ENCODE measurements at places on chromosomes 16 and 17. TPM values are rescaled to one million over a fixed set of nuclear protein-coding genes. Genes with fewer than 3 reads are reported as not detected.
A peak's percentile ranks its signal among the peaks of the same experiment; 100 is the strongest.

DNA sequence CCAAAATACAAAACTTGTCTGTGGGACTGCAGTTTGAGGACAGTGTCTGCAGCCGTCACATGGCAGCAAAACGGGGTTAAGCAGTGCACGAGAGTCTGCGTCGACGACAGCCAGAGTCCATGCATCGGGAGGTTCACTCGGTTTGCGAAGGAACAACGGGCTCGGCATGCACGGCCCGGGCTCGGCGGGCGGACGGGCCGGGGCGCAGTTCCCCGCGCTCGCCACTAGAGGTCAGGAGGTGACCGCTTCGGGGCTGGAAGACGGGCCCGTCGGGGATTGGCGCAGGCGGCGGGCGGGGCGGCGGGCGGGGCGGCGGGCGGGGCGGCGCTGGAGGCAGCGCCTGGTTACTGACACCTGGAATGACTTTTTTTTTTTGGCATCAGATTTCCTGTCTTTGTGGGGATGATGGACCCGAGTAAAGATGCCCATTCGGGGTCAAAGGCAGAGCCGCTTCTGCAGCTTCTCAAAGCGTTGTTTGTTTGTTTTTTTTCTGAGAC is 6.5 kb downstream of the SCGB1C2 start:
- peak; percentile 93 for ATAC-seq

CFAP52 gene
- not detected for total RNA-seq

GRCh38 chr16:12896562-12896961 is 4.8 kb upstream of the SHISA9 start:
- no peak for ATAC-seq

- peak; percentile 95 for ATAC-seq
Measured at GRCh38 chr16:30902029-30902972, 5.9 kb downstream of the CTF1 start.

CCT6B gene
- total RNA-seq, result 0.76 TPM

LPO gene
- total RNA-seq, result 0.16 TPM

- peak; percentile 68 for ATAC-seq
Measured at GRCh38 chr17:43368740-43369506, 29.9 kb upstream of the ARL4D start.

- ATAC-seq, result no peak
Measured at GRCh38 chr17:52136166-52136565, 22.3 kb downstream of the CA10 start.

GRCh38 chr16:63195336-63195735 is 1159.1 kb upstream of the CDH8 start:
- ATAC-seq, result no peak

- ATAC-seq, result no peak
Measured at GRCh38 chr17:47117386-47117785, 71.7 kb downstream of the CDC27 start.

GP1BA gene
- 0.11 TPM for total RNA-seq

DNA sequence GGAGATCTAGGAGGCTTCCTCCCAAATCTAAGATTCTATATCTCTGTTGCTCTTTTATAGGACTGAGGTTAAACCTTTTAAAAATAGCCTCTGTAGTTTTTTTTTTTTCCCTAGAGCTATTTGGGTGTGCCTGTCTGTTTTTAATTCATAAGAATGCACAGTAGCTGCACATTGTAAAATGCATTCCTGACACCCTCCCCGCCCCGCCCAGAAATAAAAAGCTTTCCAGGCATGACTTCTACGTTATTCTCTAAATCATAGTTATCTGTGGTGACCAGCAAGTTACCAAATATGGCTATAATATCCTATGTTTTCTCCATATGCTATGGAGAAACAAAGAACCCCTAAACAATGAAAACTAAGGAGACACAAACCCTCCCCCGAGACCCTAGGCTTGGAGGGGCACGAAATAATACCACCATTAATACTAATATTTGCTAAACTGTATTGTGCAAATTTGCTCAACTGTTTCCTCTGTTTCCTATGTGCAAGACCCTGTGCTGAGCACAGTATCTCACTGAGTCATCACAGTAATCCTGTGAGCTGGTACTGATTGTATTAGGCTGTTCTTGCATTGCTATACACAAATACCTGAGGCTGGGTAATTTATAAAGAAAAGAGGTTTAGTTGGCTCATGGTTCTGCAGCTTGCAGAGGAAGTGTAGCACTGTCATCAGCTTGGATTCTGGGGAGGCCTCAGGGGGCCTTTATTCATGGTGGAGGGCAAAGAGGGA is 388.3 kb downstream of the CA10 start:
- ATAC-seq, result no peak

DNA sequence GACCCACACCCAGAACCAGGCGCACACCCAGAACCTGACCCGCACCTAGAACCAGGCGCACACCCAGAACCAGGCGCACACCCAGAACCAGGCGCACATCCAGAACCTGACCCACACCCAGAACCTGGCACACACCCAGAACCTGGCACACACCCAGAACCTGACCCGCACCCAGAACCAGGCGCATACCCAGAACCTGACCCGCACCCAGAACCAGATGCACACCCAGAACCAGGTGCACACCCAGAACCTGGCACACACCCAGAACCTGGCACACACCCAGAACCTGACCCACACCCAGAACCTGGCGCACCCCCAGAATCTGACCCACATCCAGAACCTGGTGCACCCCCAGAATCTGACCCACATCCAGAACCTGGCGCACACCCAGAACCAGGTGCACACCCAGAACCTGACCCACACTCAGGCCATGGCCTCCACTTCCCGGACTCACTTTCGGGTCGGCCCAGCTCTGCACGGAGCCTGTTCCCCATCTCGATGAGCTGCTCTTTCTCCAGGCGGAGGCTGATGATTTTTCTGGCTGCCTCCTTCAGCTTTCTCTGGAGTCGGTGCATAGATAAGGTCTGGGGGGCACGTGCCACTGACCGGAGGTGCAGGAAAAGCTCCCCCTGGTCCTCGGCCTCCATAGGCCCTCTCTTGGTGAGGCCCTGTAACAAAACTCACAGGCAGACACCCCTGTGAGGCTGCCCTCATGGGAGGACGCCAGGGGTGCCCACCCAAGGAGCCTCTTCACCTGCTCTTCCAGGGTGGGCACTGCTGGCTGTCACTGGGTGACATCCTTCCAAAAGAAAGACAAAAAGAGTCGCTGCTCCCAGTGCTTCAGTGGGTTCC is 53.3 kb upstream of the FASN start:
- ATAC-seq, result no peak

GRCh38 chr17:27493088-27493487 is 36.8 kb downstream of the KSR1 start:
- ATAC-seq, result no peak

- peak; percentile 94 for ATAC-seq
Measured at GRCh38 chr16:66516808-66517585, 32.9 kb downstream of the TK2 start.

MYH11 gene
- not detected for total RNA-seq

ACE gene
- 1.4 TPM for total RNA-seq

- ATAC-seq, result no peak
Measured at GRCh38 chr17:32485261-32486110, 1.3 kb upstream of the CDK5R1 start.

DNA sequence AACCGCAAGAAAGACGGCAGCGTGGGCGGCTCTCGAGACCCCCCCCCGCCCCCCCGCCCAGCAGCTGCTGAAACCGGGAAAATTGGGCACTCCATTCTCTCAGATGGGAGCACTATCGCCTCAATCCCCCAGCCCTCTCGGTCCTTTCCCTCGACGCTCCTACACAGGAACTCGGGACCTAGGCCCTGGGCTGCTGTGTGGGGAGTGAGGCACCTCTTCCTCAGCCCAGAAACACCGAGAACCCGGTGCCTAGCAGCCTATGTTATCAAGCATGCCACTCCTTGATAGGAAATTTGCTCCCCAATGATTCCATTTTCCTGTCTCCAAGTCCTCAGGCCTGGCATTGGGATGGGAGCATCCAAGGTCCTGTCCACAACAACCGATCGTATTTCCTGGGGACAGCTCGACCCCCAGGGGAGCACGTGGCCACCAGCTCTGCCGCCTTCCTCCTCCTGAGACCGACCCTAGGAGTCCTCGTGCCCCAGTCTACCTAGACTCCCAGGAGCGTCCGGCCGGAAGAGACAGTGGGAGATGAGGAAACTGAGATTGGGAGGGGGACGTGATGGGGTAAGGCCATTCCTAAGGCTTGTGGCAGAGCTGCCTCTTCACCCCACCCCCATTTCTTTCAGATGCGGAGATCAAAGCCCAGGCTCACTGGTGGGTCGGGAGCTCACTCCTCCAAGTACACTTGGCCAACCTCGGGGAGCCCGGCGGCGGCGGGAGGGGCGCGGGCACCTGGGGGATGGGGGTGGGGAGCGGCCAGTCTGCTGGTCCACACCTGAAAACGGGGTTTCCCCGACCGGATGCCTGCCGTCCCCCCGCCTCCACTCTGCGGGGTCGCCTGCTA is 17.5 kb upstream of the CBX8 start:
- no peak for ATAC-seq

CACNG1 gene
- total RNA-seq, result not detected

DNA sequence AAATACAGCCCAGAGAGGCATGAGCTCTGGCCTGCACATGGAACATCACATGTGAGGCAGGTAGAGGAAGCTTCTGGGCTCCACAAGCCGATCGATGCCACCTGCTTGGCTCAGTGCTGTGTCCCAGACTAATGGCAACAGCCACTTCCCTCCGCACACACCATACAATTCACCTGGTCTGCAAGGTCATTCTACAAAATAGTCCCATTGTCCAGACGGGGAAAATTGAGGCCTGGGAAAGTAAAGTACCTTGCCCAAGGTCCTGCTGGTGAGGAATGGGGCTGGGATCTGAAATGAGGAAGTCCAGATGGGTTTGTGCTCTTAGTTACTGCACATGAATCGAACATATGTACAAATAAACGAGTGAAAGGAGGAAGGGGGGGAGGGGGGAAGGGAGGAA is 88.0 kb downstream of the LITAF start:
- ATAC-seq, result no peak

DNA sequence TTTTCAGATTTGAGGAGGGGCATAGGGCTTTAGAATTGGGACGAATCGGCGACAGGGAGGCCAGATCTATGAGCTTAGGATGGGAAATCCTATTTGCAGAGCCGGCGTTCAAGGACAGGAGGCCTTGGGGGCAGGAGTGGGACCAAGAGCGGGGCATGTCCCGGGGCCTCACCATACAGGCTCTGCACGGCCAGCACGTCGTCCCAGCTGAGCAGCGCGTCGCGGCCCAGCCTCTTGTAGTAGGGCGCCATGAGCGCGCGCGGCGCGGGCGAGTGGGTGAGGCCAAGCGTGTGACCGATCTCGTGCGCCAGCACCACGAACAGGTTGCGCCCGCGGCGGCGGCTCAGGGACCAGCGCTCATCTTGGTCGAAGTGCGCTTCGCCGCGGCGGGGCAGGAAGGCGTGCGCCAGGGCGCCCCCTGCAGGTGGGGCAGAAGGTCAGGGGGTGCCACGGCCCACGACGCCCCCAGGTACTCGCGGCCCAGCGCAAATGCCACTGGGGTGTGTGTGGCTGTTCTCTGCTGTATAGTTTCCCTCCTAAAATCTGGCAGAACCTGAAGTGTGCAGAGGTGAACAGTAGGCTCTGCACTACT is 9.3 kb downstream of the C17orf50 start:
- ATAC-seq, result no peak

DNA sequence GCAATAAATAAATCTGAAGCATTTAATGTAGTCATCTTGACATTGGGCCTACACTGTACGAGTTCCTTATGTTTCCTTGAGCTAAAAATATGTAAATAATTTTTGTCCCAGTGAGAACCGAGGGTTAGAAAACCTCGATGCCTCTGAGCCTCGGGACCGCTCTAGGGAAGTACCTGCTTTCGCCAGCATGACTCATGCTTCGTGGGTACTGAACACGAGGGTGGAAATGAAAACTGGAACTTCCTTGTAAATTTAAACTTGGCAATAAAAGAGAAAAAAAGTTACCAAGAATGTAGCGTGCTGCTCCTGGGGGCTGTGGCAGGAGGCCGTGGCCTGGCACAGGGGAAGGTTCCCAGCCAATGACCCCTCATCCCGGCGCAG is 74.1 kb downstream of the SOCS1 start:
- ATAC-seq, result peak; percentile 75

GRCh38 chr16:84937196-84938005 is 73.9 kb downstream of the ZDHHC7 start:
- no peak for ATAC-seq

DNA sequence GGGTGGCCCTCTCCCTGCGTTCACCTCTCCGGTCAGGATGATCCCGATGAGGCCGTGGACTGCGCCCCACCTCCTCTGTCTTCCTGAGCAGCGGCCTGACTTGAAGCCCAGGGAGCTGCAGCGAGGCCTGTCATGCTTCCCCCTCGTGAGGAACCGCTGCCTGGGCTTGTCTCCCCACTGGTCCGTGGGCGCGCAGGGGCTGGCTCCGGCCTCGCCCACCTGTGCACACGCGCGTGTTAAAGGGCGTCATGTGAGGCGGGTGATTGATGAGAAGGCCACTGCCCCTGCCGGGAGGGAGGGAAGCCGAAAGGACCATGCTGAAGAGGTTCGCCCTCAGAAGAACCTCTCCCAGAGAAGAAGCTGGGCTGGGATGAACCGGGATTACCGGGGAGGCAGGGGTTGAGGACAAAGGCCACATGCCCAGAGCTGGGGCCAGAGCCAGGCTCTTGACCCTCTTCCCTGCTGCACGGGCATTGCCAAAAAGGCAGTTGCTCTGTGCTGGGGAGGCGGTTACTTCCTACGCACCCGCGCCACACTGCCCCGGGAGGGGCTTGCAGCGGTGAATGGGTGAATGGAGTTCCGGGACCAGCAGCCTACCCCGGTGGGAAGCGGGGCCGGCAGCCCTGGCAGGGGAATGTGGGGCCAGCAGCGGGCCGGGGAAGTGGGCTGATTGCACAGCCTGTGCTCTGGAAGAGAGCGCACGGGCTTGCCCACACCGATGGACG is 85.9 kb upstream of the GSE1 start:
- no peak for ATAC-seq

- no peak for ATAC-seq
Measured at GRCh38 chr16:557463-558297, 2.5 kb upstream of the PRR35 start.

DNA sequence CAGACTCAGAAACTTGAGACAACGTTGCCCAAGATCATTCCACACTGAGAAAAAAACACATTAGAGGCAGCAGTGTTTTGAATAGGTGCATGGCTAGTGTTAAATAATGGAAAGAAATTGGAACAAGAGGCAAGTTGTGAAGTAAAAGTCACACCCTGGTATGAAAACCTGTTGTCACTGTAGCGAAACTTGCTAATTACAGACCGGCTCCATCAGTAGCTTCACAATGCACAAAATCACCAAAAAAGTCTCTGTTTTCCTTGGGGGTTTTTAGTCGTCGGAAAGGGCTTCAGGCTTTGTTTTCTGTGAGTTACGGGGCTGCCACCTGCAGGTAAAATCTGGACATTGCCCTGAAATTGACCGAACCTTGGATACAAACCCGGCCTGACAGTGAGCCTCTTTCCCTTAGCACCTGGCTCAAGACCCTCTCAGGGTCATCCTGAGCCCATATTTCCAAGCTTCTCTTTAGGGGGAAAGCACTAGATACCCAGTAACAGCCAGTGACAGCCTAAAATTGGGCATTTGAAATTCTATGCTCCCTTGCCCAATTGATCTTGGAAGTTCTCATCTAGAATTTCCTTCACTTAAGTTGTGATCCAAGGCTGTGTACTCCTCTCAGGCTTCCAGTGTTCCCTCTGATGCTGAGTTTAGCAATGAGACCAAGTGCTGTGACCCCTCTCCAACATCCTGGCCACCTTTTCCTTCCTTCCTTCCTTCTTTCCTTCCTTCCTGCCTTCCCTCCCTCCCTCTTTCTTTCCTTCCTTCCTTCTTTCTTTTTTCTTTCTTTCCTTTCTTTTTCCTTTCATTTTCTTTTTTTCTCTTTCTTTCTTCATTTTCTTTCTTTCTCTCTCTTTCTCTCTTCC is 7.2 kb upstream of the GRB2 start:
- ATAC-seq, result peak; percentile 82

Data from activated T-helper 17 cell treated with anti-CD3 and anti-CD28 coated beads, Interleukin-2, amount 50 U/mL, for 72 hours (primary cell).